ENCODE measurements at places on chromosomes 3 and 15. TPM values are rescaled to one million over a fixed set of nuclear protein-coding genes. Genes with fewer than 3 reads are reported as not detected.
A peak's percentile ranks its signal among the peaks of the same experiment; 100 is the strongest.

GRCh38 chr15:63994073-63994600, 52.1 kb downstream of the DAPK2 start:
- ATAC-seq = no peak

DNA sequence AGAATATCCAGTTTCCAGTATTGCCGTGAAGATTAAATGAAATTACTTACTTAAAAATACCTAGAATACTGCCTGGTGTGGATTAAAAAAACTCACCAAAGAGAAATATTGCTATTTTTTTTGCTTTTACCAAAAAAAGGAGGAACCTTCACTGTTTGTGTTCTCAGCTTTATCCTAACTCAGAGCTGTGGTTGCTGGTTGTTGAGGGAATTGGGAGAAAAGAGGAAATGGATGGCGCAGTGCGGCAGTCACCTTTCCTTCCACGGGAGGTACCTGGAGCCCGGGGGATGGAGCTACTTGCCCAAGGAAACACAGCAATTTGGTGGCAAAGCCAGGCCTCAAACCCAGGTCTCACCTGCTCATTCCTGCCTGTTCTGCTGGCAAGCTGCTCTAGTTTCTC, 270.3 kb downstream of the RPLP1 start:
- ATAC-seq = no peak

- no peak for ATAC-seq
These were observed 221.1 kb downstream of the SLCO3A1 start for GRCh38 chr15:92074646-92075045.

DNA sequence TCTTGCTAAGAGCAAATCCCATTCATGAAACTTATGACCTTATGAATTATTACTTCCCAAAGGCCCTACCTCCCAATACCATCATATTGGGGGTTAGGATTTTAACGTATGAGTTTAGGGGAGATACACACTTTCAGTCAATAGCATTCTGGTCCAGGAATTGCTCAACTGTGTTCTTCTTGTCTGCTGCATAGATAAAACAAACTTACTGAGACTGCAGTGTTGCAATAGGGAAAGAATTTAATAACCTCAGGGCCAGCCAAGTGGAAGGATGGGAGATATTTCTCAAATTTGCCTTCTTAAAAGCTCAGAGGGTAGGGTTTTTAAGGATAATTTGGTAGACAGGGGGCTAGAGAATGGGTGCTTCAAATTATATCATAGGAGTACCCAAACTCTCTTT, 625.8 kb downstream of the OTOL1 start:
- no peak for ATAC-seq

DNA sequence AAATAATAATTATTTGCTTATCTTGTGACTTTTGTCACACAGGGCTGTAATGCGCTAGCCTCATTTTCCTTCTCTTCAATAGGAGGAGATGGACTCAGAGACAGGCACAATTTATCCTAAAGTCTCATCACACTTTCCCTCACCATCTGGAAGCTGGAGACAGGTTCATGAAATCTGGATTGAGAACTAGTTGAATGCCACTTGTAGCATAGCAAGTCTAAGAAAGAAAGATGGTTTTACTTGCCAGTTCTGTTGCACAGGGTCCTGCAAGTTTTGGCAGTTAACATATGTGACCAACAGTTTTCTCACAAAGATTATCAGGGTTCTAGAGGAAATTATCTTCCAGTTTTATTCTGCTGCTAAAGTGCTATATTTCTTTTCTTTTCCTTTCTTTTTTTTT, 9.0 kb upstream of the ZSCAN2 start:
- no peak for ATAC-seq

DNA sequence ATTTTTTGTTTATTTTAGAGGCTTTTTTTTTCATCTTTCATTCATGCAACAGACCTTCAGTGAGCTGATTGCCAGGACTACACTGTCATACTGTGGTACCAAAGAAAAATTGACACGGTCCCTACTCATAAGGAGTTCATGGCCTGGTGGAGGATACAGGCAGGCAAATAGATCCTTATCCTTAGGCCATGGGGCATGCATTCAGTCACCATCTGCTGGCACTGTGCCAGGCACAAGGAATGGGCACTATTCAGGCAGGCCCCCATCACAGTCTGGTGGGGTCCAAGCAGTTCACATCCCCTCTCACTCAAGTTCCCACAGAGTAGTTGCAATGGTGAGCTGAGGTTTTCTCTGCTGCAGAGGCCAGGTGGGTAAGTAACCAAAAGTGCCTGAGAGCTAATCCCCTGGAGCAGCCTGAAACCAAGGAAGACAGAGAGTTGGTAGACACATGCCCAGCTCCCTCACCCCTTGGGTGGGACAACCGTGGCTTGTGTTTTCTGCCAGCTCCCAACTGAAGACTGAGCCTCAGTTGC, 17.3 kb downstream of the CISH start:
- ATAC-seq = no peak

DNA sequence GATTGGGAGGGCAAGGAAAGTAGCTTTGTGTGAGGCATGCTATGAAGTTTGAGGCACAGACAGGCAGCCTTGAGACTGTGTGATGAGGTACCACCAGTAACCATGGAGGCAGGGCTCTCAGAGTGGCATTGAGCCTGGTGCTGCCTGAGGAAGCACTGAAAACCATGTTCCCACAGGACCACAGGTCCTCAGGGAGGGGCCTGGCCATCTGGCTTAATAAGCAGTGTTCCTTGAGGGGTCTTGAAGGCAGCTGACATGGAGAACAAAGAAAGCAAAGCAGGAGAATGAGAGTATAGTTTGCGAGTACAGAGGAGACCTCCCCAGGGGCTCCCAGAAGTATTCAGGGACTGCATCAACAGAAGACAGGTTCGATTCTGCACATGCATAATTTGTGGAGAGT, 346.6 kb downstream of the EPHB1 start:
- no peak for ATAC-seq

GRCh38 chr3:126969586-126969985, 13.3 kb upstream of the PLXNA1 start:
- ATAC-seq = no peak

GRCh38 chr3:161579395-161580126, 83.0 kb downstream of the OTOL1 start:
- no peak for ATAC-seq

GRCh38 chr15:100094127-100094510, 247.7 kb downstream of the ADAMTS17 start:
- ATAC-seq = no peak

- ATAC-seq = no peak
These were observed 136.2 kb downstream of the EPHB1 start for GRCh38 chr3:134931045-134931785.

- no peak for ATAC-seq
These were observed 106.5 kb upstream of the SATB1 start for GRCh38 chr3:18531662-18532061.

- ATAC-seq = peak; percentile 32
These were observed 62.5 kb upstream of the FOXB1 start for GRCh38 chr15:59941612-59942011.

DNA sequence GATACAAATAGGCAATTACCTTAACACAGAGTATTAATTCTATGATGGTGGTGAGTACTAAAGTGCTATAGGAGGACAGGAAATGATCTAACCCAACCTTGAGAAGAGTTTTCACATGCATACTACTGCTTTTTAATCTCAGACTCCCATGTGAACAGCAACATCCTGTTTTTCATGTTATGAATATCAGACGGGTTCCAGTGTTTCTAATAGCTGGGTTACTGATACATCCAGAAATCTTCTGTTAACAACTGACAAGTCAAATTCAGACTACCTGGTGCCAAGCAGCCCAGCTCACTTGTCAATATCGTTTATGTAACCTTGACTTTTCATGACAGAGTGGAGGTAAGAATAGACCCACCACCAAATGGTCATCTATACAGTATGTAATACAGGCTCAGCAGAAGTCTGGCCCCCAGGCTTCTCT, 220.2 kb upstream of the COL8A1 start:
- no peak for ATAC-seq

DNA sequence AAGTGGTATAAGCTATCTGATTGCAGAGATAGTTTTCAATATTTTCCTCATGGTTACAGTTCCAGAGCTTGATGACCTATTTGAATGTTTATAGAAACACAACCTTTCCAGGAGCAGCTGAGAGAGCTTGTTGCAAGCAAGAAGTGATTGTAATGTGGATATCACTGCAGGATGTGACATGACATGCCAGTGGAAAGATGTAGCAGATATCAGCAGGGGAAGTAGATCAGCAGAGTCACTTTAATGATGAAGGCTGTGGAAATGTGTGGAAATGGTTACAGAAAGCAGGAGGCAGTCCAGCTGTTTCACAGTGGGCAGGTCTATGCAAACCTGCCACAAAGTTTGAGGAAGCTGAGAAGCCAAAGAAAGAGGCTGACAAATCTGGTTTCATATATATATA, 21.0 kb downstream of the TMEM158 start:
- no peak for ATAC-seq

- ATAC-seq = no peak
These were observed 22.1 kb downstream of the SRPRB start for GRCh38 chr3:133827684-133828083.

GRCh38 chr3:142628801-142629200, 32.6 kb downstream of the PLS1 start:
- no peak for ATAC-seq

GRCh38 chr15:57298843-57299550, 77.3 kb upstream of the CGNL1 start:
- ATAC-seq = no peak

GRCh38 chr15:52241489-52241888, 50.3 kb upstream of the GNB5 start:
- ATAC-seq = no peak

DNA sequence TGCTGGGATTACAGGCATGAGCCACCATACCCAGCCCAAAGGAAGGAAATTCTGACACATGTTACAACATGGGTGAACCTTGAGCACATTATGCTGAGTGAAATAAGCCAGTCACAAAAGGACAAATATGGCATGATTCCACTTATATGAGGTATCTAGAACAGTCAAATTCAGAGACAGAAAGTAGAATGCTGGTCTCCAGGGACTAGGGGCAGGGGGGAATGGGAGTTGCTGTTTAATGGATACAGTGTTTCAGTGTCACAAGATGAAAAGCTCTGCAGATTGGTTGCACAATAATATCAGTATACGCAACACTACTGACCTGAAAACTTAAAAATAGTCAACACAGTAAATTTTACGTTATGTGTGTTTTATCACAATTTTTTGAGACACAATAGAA, 4.1 kb downstream of the SPATA12 start:
- ATAC-seq = no peak

- ATAC-seq = no peak
These were observed 21.1 kb upstream of the BCL2L10 start for GRCh38 chr15:52133510-52134220.

DNA sequence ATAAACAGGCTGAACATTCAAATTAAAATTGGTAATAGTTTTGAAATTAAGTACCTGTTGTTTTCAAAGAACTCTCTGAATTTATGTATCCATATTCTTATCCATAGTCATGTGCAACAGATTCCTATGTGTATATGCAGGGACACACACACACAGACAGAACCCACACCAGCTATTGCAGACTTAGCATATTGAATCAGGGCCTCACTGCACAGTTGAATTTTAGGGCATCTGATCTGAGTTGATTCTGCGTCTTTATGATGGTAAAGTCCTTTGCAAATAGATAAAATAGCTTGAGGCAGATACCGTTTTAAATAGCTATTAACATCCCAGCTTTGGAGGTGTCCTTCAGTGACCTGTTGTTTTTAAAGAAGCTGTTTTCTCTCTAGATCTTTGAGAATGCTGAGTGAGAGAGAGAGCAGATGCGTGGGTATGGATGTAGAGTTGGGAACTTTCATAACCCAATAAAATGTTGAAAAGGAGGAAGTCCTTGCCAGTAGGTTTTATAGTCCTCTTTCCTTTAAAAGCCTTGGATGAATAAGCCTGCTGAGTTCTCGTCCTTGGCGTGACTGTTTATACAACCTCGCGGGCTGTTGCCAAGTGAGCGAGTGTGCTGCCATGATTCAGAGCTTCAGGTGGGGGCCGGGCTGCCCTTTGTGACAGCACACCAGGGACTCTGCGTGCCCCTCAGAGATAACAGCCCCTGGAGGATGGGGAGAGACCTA, 18.3 kb downstream of the MYZAP start:
- ATAC-seq = peak; percentile 70

DNA sequence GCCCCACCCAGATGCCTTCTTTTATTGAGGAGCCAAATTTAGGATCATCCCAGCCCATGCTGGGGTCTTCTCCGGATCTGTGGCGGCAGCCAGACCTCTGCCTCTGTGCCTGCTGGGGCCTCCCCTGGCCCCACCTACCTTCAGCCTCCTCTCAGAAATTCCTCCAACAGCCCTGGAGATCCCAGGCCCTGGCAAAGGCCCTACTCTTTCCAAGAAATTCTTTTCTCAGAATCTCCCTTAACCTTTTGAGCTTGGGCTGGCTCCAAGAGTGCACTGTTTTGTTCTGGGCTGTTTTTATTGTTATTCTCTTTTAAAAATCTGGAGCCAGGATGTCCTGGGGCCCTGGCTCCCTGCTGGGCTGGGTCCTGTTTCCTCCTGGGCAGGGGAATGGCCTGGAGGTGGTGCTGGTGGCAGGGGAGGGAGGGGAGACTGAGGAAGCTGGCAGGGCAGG, 57.8 kb downstream of the GRIP2 start:
- ATAC-seq = no peak

DNA sequence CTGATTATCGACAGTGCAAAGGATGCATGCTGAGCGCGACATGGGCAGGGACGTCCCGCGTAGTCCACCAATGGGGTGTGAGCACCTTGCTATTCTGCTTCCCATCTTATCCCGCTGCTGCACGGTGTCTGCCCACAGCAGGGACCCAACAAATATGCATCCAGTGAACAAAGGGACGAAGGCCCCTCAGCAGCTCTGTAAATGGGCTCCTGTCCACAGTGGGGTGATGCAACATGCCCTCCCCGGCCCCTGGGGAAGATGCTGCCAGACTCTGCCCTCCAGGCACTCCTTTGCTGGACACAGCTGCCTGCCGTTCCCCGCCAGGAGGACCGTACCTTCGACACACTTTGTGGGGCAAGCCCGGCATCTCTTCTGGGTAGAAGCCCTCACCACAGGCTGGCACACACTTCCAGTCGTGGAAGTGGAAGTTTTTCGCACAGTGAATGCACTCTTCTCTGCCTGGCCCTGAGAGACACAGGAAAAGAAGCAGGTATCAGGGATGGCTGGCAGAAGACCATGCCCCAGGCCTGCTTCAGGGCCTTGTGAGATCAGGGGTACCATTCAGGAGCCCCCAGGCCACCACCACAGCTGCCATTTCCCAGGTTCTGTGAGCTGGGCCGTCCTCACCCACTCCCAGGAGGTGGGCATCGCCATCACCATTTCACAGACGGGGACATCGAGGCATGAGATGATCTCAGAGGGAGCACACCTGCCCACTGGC, 18.2 kb upstream of the SNRPA1 start:
- no peak for ATAC-seq

The HESX1 gene
- 1.2 TPM for total RNA-seq

The WDR49 gene
- total RNA-seq = 2.4 TPM

The ABI3BP gene
- 0.91 TPM for total RNA-seq

The MOBP gene
- total RNA-seq = 0.13 TPM

The CADM2 gene
- total RNA-seq = 4.9 TPM

The LRRC15 gene
- total RNA-seq = 0.26 TPM

The THRB gene
- 2.6 TPM for total RNA-seq

The GRAMD2A gene
- total RNA-seq = 1.7 TPM

The NR2E3 gene
- 1.4 TPM for total RNA-seq

The VEPH1 gene
- total RNA-seq = 3.0 TPM

The SAXO2 gene
- 1.3 TPM for total RNA-seq

The HIGD2B gene
- total RNA-seq = not detected

The CERS3 gene
- 0.68 TPM for total RNA-seq
